Choroid plexus epithelial cell (primary cell): ENCODE measurements at places on chromosomes 4 and X.

DNA sequence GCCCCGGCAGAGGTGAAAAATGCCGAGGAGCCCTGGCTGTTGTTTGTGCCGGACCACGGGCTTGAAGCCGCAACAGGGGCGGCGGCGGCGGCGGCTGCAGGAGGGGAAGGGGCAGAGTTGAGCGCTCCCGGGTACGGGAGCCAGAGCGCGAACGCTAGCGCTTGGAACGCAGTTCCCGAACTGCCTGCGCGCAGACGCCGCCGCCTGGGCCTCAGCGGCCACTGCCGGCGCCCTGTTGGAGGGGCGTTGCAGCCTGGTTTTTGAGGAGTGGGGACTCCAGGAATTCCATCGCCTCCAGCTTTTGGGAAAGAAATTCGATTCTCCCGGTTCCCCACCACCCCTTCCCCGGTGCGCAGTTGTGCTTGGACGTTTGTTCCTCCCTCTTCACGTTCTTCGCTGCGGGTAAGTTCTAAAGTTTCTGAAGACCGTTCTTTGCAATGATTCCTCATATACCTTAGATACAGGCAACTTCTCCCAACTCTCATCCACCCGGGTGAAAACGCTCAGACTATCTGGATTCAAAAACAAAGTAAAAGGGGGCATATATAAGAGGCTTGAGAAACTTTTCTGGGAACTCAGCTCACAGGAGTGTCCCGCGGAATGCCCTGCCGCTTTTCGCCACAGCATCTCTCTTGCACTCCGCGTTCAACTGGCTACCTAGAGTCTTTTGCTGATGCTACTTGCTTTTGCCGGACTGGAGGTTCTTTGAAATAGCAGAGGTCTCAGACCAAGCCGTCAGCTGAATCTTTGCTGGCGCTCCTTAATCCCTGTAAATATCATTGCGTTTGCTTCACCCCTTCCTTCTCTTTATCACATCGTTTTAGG, 1.0 kb downstream of the FAT4 start:
- DNase-seq: peak; percentile 68

DNA sequence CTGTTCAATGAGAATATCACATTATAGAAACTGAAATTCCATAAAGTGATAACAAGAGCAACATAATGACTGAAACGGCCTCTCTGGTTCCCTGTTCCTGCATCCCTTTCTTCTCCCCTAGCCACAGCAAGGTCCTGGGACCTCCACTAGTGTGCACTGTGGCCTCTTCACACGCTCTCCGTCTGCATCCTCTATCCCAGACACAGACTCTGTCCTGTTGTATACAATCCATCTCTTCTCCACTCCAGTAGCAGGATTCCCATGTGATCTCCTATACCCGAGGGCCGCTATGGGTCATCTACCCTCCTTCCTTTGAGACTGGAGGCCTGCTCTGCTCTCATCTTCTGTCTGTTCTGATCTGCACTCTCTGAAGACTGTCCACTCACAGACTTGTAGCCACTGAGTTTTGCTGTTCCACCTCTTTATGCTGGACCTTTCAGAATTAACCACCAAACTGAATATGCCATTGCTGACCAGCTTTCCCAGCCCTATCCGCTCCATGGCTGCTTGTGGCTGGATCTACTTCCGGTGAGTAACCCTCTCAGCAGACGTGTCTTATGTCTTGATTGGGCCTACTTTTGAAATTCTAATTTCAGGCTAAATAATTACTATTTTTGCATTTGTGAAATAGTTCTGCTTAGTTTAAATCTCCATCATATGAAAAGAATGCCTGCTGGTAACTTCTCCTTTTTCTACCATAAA, 105.1 kb upstream of the NAP1L5 start:
- DNase-seq: peak; percentile 48

DNA sequence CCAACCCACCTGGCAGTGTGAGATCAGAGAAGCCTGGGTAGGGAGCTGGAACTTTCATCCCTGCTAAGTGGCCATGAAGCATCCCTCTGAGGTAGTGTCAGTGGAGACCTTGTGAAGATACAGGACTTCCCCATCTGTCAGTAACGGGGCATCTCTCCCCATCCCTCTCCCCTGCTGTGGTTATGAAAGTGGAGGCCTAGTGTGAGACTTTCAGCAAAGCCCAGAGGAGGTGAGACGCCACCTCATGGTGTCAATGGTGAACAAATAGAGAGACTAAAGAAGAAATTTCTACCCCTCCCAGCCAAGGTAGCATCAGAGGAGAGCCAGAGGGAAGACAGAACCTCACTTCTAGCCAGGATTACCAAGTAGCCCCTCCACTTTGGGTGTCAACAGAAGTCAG, 150.2 kb downstream of the VEGFC start:
- no peak for DNase-seq

GRCh38 chr4:23837371-23837770, 52.5 kb downstream of the PPARGC1A start:
- DNase-seq: no peak

DNA sequence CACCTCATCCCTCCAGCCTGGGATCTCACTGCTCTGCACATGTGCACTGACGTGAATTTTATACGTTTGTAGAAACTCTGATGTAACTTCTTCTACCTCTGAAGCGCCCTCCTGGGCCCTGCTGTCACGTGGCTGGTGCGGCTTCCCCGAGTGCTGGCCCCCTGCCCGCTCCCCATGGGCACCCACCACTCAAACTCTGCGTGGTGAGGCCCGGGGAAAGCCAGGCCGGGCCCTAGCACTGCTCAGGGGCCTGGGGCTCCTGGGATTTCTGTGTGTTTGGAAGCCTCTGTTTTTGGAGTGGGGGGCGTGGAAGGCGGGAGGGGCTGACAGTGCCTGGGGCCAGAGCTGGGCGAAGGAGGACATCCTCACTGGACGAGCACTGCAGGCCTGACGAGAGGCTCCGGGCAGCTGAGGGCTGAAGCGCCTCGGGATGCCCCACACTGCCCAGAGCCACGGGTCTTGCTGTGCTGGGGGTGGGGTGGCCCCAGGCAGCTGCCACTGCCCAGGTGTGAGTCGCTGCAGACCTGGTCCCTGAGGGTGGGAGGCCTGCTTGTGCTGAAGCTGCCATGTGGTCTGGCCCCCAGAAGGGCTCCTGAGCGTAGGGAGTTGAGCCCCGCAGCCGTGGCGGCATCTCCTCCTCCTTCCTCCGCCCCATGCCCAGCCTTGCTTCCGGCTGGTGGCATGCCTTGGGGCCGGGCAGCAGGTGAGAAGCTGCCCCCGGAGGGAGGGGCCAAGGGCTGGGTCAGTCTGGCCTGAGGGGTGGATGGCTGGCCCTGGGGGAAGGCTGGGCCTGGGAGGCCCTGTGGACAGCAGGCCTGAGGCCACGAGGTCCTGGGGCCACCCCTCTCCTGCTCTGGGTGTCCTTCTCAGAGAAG, 7.7 kb downstream of the NAT8L start:
- no peak for DNase-seq

- DNase-seq: no peak
Observed at GRCh38 chr4:94284889-94285288, 57.7 kb downstream of the HPGDS start.

GRCh38 chr4:155407480-155407879, 30.7 kb upstream of the MAP9 start:
- DNase-seq: no peak

DNA sequence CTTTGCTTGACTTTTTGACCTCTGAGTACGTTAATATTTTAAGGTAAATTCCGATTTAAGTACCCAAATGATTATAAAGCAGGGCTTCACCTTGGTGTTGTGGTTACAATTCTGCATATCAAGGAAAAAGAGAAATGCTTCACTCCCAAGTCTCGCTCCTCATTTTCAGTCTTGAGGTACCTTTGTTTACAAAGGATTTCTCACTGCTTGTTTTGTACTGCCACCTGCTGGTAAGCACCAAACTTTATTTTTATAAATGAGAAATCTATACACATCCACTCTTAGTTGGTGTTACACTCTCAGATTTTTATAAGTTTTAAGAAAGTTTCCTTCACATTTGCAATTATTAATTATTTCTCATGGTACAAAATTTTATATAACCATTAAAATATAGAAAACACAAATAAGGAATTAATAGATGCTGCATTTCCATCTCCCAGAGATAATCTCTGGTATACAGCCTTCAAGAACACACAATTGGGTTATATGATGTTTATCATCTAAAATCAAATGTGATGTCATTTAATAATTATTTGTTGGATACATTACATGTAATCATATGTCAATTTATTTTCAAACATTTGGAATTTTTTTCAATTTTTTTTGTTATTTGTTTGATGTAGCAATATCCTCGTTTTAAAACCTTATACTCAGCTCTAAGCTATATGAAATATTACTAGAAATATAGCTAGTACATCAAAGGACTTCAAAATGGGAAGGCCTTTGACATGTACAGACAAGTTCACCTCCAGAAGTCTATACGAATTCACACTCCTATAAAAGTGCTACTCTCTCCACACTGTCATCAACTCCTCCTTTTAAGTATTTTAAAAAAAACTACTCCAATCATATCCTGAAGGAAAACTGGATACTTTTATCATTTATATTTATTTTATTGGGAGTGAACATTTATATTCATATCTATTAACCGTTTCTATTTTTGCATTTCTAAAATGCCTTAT, 179.9 kb downstream of the KCNIP4 start:
- peak; percentile 83 for DNase-seq

GRCh38 chr4:7781993-7782392, 157.7 kb downstream of the AFAP1 start:
- DNase-seq: no peak

- no peak for DNase-seq
Observed at GRCh38 chr4:67366311-67366861, 178.9 kb downstream of the CENPC start.

GRCh38 chr4:94508806-94509205, 57.1 kb downstream of the PDLIM5 start:
- DNase-seq: peak; percentile 63
